ENCODE measurements at places on chromosomes 13 and 19.
A peak's percentile ranks its signal among the peaks of the same experiment; 100 is the strongest.

GRCh38 chr13:41491436-41491835 lies 34.1 kb downstream of the RGCC start:
- no peak for DNase-seq

- no peak for DNase-seq
Observed at GRCh38 chr19:51002542-51003311, 1.3 kb upstream of the KLK8 start.

DNA sequence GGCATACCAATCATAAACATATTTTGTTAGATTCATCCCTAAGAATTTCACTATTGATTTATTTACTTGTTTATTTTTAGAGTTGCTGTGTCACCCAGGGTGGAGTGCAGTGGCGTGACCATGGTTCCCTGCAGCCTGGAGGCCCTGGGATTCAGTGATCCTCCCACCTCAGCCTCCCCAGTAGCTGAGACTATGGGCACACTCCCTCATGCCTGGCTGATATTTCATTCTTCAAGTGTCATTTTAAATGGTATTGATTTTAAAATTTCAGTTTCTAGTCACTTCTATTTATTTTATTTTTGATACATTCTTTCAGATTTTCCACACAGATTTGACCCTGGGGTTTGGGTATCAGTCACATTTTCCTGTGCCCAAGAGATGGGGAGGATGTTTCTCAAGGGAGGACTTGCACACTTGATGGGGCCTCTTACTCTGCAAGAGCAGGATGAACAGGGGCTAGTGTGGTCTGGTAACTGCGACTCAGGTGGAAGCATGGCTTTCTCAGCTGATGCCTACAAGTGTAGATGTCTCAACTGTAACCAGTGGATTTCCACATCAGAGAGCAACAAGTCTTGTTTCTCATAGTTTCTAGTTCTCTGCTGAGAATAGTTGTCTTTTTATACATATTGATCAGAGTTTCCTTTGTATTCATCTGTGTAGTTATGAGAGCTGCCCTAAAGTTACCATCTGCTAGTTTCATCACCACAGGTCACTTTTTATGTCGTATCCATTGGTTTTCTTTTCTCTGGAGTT lies 40.2 kb downstream of the CCNE1 start:
- DNase-seq = no peak

GRCh38 chr19:33492090-33492489 lies 29.5 kb downstream of the PEPD start:
- no peak for DNase-seq

DNA sequence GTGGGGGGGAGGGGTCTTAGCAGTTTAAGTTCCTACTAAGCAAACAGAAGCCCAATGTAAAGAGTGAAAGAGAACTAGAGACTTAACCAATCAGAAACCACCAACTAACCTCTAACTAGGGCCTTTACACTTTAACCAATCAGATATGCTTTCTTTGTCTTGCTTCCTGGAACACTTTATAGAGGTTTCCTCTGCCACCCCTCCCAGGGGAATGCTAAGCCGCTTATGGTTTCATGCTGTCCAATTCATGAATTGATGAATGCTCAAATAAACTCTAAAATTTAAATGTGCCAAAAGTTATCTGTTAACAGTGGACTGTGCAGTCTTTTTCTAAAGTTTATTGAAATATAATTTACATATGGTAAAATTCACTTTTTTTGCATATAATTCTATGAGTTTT lies 33.9 kb upstream of the LATS2 start:
- DNase-seq = no peak

DNA sequence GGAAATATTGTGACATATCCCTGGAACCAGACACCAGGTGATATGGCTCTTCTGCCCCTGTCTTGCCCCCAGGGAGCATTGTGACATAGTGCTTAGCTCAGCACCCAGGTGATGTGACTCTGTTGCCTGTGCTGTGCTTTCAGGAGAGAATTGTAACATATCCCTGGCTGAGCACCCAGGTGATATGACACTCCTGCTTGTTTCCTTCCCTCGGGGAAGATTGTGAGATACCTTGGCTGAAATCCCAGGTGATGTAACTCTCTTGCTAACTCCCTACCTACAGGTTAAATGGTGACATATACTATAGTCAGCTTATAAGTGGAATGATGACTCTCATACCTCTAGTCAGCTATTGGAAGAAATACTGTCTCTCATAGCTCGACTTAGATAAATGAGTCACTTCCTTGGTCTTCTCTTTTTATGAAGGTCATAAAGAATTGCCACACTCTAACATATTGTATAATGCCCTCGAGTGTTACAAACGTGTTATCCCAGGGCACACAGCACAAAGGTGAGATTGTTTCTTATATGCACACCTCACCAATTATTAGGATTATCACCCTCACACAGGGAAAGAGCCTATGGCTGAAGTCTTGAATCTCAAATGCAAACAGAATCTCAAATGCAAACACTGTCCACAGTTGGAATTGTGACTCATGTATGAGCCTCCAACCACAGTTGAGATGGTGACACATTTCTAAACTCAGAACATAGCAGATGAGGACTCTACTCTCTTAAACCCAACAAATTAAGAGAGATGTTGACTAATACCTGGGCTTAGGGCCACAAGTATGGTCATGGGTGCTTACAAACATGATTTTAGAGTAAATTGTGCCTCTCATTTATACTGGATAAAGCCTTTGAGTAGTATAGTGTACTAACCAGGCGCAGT lies 32.7 kb upstream of the ZNF254 start:
- no peak for DNase-seq

DNA sequence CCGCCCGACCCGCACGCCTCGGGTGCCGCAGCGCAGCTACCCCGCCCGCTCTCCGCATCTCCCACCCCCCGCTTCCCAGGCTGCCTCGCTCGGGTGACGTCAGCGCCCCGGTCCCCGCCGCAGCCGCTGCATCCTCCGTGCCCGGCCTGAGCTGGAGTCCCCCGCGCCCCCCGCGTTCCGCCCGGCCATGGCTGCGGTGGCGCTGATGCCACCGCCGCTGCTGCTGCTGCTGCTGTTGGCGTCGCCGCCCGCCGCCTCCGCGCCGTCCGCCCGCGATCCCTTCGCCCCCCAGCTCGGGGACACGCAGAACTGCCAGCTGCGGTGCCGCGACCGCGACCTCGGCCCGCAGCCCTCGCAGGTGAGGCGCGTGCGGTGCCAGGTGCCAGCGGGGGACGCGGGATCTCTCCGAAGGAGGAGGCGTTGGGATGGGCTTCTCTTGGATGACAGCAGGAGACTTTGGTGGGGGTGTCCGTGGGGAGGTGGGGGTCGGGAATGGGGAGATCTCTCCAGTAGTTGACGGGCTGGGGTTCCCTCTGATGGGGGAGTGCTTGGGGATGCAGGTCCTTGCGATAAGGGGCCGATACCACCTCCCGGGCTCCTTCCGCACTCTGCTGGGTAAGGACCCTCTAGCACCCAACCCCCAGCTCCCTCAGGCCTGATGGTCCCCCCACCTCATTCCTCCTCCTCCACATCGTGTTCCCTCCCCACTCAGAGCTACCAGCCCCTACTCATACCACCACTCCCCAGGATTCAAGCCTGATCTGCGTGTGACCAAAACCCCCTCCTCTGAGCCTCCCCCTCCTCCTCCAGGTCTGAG lies at the start of gene TMEM59L:
Gene TMEM59L (plus strand): TSS at position 99 of the 817 bp plus-strand sequence. CDS start 89 bp downstream, at position 188.
- DNase-seq = peak; percentile 49

DNA sequence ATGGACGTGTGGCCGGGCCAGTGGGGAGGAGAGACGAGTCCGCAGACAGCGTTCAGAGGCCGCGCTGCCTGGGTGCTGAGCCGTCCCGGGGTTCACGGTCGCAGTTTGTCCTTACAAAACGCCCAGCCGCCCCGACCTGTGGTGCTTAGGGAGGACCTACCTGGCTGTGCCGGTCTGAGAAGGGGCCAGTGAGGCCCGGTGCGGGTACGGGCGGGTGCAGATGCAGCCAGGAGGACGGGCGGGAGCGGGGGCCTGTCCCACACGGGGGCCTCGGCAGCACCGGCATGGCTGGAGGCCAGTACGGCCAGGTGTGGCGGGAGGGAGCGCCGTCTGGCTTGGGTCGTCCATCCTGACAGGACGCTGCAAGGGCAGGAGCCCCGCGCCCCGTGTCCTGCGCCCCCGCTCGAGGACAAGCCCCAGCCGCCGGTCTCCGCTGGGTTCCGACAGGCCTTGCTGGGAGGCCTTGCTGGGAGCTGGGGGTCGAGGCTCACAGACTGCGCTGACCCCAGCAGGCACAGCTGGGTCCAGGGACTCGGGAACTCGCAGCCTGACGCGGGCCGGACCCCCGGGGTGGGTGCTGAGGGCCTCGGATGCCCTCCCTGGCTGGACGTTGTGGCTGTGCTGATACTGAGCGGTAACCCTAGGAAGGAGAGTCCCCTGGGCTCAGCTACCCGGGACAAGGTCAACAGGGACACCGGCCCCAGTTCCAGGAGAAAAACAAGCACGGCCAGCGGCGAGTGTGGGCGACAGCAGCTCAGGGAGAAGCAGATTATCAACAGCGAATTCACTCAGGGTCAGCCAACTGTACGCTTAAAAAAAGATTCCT lies 5.3 kb upstream of the PROZ start:
- no peak for DNase-seq

DNA sequence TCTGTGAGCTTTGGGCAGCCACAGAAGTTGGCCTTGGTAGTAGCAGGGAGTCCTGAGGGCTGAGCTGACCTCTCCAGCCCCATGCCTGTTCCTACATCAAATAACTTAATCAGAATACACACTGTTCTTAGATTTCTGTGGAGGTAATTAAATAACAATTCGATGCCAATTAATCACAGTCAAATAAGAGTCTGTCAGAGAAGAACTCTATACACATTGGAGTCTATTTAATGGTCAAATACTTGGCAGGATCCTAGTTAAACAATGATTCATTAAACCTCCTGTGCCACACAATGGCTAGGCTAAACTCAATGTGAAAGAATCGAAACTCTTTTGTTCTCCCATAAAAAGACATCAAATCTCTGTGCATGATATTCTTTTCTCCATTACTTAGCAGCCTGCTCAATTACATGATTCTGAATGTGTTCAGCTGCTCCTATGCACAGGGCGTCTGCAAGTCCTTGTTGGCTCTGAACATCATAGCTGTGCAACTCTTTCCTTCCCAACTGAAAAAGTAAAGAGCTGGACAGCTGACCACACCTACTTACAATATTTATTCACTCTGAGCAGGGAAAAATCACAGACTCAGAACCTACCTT lies 173.1 kb downstream of the ABCC4 start:
- no peak for DNase-seq

DNA sequence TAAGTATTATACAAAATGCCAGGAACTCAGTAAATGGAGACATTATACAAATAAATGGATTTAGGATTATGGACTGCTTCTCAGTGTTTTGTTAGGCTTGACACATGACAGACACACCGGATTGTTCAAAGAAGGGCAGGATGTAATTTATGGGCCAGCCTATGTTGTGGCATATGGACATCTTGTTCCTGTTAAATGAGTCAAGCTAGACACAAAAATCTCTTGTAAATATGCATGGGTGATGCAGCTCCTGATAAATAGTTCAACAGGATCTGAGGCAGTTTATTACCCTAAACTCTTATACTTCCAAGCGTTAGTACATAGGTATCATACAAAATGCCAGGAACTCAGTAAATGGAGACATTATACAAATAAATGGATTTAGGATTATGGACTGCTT lies 502.3 kb downstream of the TBC1D4 start:
- DNase-seq = no peak

GRCh38 chr19:12494260-12494860 lies 9.7 kb upstream of the ZNF709 start:
- no peak for DNase-seq

- no peak for DNase-seq
Observed at GRCh38 chr13:85592211-85592610, 207.0 kb downstream of the SLITRK6 start.

DNA sequence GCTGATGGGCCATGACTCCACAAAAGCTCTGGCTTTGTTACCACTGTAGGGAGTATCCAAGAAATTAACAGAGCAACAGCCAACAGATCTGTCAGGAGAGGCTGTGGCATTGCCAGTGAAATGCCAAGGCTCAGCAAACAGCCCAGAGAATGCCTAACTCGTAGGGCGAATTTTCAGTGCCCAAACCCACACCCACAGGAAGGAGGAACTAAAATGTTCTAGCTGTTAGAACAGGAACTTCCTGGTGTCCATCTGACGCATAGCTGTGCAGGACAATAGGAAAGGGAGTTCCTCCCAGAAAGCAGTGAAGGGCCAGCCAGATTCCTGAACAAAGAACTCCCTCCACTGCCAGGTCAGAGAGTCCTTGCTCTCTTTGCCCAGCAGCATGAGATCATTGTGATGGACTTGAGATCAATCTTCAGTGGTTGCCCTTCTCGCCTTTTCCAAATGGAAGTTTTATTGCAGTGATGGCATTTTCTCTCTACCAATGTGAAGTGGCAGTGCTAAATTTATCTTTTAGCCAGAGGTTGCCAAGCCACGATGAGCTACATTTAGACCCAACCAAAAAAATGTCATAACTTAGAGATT lies 224.2 kb upstream of the STARD13 start:
- no peak for DNase-seq

DNA sequence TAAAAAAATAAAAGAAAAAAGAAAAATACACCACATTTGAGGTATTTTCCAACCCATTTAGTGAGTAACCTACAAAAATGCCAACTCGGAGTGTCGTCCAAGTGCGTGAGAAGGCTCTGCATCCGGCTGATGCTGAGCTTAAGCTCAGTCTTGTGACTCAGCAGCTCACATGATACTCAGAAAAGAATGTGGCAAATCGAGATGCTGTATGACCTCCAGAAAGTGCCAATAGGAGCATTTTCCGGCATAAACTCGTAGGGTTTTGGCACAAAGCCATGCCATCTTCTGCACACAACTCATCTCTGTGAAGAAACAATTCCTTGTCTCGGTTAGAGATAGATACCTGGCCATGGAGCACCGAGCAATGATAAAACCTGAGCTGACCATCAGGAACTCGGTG lies 58.5 kb downstream of the TRPM4 start:
- DNase-seq = no peak

DNA sequence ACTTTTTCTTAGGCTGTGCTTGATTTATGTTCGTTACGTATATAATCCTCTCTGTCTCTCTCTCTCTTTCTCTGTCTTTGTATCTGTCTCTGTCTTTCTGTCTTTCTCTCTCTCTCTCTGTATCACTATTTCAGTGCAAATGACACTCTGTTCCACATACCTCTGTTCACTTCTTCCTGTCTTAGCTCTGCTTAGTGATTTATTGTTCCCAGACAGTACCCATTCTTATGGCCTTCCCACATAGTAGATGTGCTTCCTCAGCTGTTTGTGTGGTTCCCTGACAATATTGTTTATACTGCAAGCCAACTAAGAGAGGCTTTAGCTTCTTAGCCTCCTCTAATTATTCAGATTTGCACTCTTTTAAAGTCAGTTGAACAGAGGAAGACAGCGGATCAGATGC lies 1244.2 kb downstream of the DIAPH3 start:
- DNase-seq = no peak

Measured in stimulated activated CD4-positive, alpha-beta T cell treated with anti-CD3 and anti-CD28 coated beads, Interleukin-12 subunit alpha, Interleukin-12 subunit beta, amount 100 ng/mL, for 4 hours (primary cell).